ENCODE measurements at places on chromosomes 1 and 21. TPM values are rescaled to one million over a fixed set of nuclear protein-coding genes. Genes with fewer than 3 reads are reported as not detected.
A peak's percentile ranks its signal among the peaks of the same experiment; 100 is the strongest.

DNA sequence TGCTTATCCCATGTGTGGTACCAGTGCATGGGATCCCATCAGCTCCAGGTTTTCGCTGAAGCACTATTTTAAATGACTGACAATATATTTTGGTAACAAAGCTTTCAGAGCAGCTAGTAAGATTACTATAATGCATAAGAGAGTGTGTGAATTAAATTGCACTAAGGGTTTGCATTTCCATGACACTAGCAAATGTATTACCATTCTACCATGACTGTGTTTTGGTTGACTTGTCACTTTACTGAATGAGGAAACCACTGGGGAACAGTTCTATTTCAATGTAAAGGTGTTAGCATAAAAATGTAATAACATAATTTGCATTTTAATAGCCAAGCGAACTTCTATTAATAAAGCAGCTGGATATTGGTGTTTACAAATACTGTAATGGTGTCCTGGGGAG lies 31.7 kb upstream of the ERO1B start:
- H3K4me3 ChIP-seq: no peak overlapping the region
- H3K4me1 ChIP-seq: no peaks in the 10 kb centered on the region
- DNase-seq: no peak
- H3K27ac ChIP-seq: no peak overlapping the region

GRCh38 chr21:25462517-25462971 lies 144.7 kb downstream of the MRPL39 start:
- H3K4me3 ChIP-seq: no peak overlapping the region
- H3K36me3 ChIP-seq: no peaks in the 10 kb centered on the region
- peaks cover 4% of the 10 kb centered on the region for H3K4me1 ChIP-seq
- no peaks in the 10 kb centered on the region for H3K27me3 ChIP-seq
- no peak for DNase-seq
- H3K27ac ChIP-seq: no peak overlapping the region

DNA sequence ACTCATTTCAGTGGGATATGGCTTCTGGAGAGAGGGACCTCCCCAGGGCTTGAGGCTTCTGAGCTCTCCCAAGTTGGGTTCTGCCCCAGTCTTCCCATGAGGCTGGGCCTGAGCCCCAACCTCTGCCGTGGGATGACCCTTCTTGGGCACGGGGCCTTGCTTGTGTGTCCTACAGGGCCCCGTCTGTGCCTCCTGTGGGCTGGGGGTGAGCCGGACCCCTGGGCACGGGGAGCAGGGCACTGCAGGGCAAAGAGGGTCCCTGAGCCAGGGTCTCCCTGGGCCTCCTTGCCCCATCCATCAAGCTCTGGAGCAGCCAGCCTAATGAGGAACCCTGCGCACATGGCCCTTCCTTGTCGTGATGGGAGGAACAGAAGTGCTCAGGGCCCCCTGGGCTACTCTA lies 5.2 kb upstream of the SMYD3 start:
- H3K4me3 ChIP-seq: no peak overlapping the region
- H3K27me3 ChIP-seq: no peaks in the 10 kb centered on the region
- peaks cover 5% of the 10 kb centered on the region for H3K4me1 ChIP-seq
- H3K27ac ChIP-seq: no peak overlapping the region
- DNase-seq: no peak
- no peaks in the 10 kb centered on the region for H3K36me3 ChIP-seq

PSMG1 gene
- 12.1 TPM for total RNA-seq

GRCh38 chr1:234845097-234845660 lies 235.2 kb upstream of the IRF2BP2 start:
- H3K36me3 ChIP-seq: no peaks in the 10 kb centered on the region
- H3K27me3 ChIP-seq: no peaks in the 10 kb centered on the region
- no peak overlapping the region for H3K4me3 ChIP-seq
- peaks cover 22% of the 10 kb centered on the region for H3K4me1 ChIP-seq

SLC5A9 gene
- not detected for total RNA-seq

DNA sequence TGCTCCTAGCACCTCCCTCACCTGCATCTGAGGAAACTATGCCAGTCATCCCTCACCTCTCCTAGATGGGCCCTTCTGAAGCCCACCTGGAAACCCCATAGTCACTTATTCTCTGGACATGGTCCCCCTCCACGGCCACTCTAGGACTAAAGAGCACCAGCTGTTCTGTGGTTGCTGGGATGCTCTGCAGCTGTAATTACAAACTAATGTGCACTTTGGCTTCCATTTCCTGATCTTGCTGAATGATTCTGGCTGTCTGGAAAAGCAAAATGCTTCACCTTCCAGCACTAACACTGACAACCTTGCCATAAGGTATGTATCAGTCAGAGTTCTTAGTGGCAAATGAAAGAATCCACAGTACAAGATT lies 48.7 kb upstream of the PSEN2 start:
- no peaks in the 10 kb centered on the region for H3K36me3 ChIP-seq
- H3K4me3 ChIP-seq: no peak overlapping the region
- DNase-seq: no peak
- no peaks in the 10 kb centered on the region for H3K27me3 ChIP-seq

TNNT2 gene
- total RNA-seq: not detected

GRCh38 chr1:227944931-227945890 lies 2.5 kb downstream of the WNT9A start:
- H3K27ac ChIP-seq: no peak overlapping the region
- H3K27me3 ChIP-seq: peaks cover 26% of the 10 kb centered on the region
- H3K4me1 ChIP-seq: peaks cover 16% of the 10 kb centered on the region
- peak; percentile 9 for DNase-seq

TRIM46 gene
- total RNA-seq: 2.5 TPM

CTTNBP2NL gene
- 0.94 TPM for total RNA-seq

GPR61 gene
- total RNA-seq: 0.91 TPM

AKR1A1 gene
- 54.2 TPM for total RNA-seq

- no peak overlapping the region for H3K4me3 ChIP-seq
- no peaks in the 10 kb centered on the region for H3K27me3 ChIP-seq
- DNase-seq: no peak
- H3K27ac ChIP-seq: no peak overlapping the region
Observed at GRCh38 chr1:239814306-239814881, 277.3 kb upstream of the FMN2 start.

GRCh38 chr1:16474166-16474800 lies 33.8 kb downstream of the NECAP2 start:
- DNase-seq: no peak
- peaks cover 38% of the 10 kb centered on the region for H3K36me3 ChIP-seq
- H3K4me1 ChIP-seq: no peaks in the 10 kb centered on the region

KIF14 gene
- 0.40 TPM for total RNA-seq

NR5A2 gene
- total RNA-seq: not detected

TMEM269 gene
- total RNA-seq: 0.18 TPM

DNA sequence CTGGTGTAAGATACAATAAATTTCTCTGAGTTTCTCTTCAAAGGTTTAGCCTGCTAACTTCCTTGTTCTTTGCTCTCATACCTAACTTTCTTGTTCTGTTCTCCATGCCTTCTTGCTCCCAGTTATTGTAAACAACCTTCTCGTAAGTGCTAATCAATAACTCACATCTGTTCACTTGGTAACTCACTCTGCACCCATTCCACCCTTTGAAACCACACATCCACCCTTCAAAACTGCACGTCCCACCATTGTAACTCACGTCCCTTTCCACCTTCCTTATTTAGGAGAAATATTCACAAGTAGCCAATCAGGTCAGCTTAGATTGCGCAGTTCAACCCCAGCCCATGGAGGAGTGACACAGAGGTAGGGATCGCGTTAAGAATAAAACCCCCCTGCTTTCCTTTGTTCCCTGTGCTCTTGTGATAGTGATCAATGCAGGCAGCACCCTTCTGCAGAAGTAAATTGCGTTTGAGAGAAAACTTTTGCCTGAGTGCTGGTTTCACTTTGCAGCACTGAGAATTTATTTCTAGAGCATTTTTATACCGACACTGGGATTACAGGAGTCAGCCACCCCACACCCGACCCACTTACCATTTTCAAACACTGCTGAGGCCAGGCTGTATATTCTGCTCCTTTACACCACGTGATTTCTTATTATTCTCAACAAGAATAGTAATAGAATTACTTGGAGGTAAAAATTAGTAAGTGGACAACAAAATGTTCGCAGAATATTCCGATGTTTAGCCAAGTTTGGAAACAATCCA lies 789.2 kb upstream of the RGS18 start:
- no peaks in the 10 kb centered on the region for H3K27me3 ChIP-seq
- H3K36me3 ChIP-seq: no peaks in the 10 kb centered on the region
- no peaks in the 10 kb centered on the region for H3K4me1 ChIP-seq

DNA sequence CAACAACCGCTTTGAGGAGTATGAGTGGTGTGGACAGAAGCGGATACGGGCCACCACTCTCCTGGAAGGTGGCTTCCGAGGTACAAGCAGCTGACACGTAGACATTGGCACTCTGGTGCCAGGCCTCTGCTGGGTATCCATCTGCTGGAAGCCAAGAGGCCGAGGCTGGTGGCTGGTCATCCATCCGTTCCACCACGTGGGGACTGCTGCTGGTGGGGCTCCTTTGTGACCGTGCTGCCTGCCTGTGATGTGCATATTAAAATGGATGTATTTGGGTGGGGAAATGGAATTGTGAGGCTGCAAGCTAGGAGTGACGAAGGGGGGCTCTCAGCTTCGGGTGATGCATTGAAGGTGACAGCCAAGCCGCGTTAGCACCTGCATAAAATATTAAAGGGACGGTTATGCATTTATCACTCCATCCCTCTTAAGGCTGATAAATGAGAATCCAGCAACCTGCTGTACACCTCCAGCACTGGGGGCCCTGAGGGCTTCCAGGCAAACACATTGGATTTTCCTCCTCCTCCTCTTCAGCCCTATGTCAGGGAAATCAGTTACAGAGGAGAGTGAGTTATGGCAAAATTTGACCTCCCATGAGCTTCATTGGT lies 38.1 kb downstream of the TMEM53 start:
- H3K27ac ChIP-seq: no peak overlapping the region
- H3K27me3 ChIP-seq: no peaks in the 10 kb centered on the region
- no peak overlapping the region for H3K4me3 ChIP-seq
- H3K36me3 ChIP-seq: peaks cover 62% of the 10 kb centered on the region

LCE2A gene
- total RNA-seq: not detected

SLC30A10 gene
- total RNA-seq: not detected

PCSK9 gene
- not detected for total RNA-seq

ATAD3C gene
- 2.2 TPM for total RNA-seq

VANGL2 gene
- 0.08 TPM for total RNA-seq

KCND3 gene
- total RNA-seq: 0.07 TPM

DNA sequence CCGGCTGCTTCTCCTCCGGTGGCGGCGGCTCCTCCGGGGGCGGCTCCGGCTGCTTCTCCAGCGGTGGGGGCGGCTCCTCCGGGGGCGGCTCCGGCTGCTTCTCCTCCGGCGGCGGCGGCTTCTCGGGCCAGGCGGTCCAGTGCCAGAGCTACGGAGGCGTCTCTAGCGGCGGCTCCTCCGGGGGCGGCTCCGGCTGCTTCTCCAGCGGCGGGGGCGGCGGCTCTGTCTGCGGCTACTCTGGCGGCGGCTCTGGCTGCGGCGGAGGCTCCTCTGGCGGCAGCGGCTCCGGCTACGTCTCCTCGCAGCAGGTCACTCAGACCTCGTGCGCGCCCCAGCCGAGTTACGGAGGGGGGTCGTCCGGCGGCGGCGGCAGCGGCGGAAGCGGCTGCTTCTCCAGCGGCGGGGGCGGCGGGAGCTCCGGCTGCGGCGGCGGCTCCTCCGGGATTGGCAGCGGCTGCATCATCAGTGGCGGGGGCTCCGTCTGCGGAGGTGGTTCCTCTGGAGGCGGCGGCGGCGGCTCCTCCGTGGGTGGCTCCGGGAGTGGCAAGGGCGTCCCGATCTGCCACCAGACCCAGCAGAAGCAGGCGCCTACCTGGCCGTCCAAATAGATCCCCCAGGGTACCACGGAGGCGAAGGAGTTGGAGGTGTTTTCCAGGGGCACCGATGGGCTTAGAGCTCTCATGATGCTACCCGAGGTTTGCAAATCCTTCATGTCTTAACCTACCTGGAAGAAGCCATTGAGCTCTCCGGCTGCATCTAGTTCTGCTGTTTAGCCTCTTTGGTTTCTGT lies 2.0 kb downstream of the LORICRIN start:
- DNase-seq: no peak
- peaks cover 16% of the 10 kb centered on the region for H3K4me1 ChIP-seq
- peak overlapping the region; percentile 7 for H3K4me3 ChIP-seq
- H3K27ac ChIP-seq: no peak overlapping the region
- H3K27me3 ChIP-seq: peaks cover 44% of the 10 kb centered on the region
- H3K36me3 ChIP-seq: no peaks in the 10 kb centered on the region

DNA sequence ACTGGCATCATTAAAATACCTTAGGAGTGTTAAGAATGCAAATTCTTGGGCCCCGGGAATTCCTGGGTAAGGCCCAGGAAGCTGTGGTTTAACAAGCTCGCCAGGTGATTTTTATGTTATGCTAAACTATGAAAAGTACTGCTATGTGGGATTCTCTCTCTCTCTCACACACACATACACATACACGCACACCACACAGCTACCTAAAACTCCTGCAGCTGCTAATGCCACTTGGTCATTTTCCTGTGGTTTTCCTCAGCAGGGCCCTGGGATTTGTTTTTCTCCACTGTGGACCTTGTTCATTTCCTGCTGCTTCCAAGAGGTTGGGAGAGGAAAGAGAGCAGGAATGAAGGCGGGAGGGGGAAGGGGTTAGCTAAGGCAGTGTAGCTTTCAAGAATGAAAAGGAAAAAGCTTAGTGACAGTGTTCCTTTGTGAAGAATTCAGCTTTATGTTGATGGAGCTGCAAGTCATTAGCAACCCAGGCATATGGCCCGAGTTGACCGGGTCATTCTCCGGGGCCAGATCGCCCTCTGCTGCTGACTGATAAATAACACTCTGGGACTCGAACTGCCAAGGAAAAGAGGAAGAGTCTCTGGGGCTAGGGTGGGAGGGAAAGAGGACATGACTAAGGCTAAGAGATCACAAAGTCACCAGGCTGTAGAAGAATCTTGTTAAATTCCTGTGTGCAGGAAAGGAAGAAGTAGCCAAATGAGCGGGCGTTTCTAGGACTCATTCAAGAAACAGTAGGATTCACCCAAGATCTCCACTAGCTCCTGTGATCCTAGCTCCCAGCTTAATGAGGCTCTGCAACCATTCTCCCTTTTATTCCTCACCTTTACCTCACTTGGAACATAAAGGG lies 30.5 kb upstream of the LRIG2 start:
- no peak overlapping the region for H3K27ac ChIP-seq
- no peaks in the 10 kb centered on the region for H3K27me3 ChIP-seq
- no peaks in the 10 kb centered on the region for H3K36me3 ChIP-seq

DNA sequence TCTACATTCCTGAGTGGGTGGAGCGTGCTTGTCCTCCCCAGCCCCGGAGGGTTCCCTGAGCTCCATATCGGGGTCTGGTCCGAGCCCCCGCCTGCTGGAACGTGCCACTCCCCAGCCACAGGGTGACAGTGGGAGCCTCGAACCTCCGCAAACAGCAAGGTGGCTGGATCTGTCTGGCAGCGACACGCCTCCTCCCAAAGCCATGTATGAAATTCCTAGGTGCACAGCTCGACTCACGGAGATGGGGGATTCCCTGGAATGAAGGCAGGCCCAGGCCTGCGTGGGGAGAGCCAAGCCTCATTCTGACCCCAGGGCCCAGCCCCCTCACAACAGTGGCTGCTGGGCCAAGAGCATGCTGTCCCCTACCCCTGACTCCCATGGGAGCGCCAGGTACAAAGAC lies 32.9 kb downstream of the TP73 start:
- H3K36me3 ChIP-seq: no peaks in the 10 kb centered on the region
- H3K4me1 ChIP-seq: no peaks in the 10 kb centered on the region
- H3K4me3 ChIP-seq: no peak overlapping the region
- DNase-seq: no peak
- no peak overlapping the region for H3K27ac ChIP-seq

COL9A2 gene
- total RNA-seq: 2.6 TPM
